ENCODE measurements at places on chromosomes 7 and 10.

GRCh38 chr7:27235387-27236311 is 7.0 kb upstream of the EVX1 start:
- DNase-seq: no peak

- no peak for DNase-seq
Observed at GRCh38 chr7:119562839-119563238, 710.1 kb upstream of the KCND2 start.

DNA sequence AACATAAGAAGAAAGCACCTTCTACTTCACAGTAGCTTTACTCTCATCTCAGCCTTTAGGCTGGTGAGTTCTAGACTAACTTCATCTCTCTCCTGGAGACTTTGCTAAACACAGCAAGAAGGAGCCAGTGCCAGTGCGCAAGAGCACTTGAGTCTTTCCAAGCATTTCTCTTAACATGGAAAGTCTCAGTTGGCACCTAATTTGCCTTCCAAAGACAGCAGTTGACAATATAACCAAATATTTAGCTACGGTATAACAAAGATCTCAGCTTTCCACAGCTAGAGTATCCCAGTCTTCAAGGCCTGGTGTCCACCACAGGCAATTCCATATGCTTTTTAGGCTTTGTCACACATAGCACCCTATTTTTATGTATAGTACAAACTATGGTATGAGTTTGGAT is 1204.9 kb downstream of the CNTNAP2 start:
- no peak for DNase-seq

DNA sequence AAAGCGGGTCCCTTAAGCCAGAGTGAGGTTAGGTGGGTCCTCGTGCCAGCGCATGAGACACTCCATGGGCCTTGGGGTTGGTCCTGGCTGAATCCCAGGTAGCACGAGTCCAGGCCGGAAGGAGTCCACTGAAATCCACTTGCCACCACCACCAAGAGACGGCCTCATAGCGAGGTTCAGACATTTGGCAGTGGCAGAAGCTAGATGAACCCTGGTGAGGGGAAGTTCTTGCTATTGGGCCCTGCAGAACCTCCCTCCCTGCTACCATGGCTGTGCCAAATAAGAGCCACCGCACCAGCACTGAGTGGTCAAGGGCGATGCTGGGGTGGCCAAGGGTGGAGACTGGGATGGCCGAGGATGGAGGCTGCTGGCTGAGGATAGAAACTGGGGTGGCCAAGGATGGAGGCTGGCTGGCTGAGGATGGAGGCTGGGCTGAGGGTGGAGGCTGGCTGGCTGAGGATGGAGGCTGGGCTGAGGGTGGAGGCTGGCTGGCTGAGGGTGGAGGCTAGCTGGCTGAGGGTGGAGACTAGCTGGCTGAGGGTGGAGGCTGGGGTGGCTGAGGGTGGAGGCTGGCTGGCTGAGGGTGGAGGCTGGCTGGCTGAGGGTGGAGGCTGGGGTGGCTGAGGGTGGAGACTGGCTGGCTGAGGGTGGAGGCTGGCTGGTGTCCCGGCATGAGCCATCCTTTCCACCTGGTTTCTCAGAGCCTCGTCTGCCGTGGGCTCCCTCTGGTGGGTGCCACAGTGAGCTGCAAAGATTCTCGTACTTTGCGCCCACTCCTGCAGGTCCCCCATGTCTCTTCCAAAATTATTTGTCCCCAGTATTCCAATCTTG is 88.2 kb downstream of the ELFN1 start:
- DNase-seq: no peak

GRCh38 chr10:78319841-78320240 is 286.2 kb downstream of the RPS24 start:
- no peak for DNase-seq

GRCh38 chr10:116470768-116471415 is 43.2 kb downstream of the PNLIPRP3 start:
- no peak for DNase-seq

DNA sequence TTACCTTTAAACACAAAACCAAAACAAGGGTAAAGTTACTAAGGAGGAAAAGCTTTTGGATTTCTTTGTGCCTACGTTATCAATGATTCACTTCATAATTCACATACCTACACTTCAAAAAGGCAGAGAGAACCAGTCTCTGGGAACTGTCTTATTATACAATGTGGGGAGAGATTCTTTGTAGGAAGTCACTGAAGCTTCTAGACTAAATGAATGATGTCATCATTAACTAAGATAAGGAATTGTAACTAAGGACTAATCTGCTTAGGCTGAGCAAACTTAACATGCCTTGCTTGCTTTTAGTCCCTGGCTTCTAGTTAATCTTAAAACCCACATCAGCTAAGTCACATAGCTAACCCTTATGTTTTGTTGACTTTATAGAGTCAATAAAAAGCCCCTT is 771.2 kb downstream of the NXPH1 start:
- no peak for DNase-seq

GRCh38 chr10:7093368-7093767 is 317.5 kb downstream of the SFMBT2 start:
- no peak for DNase-seq

GRCh38 chr7:100360135-100360854 is 2.4 kb downstream of the PILRB start:
- no peak for DNase-seq

GRCh38 chr7:141228482-141228881 is 154.6 kb downstream of the TMEM178B start:
- DNase-seq: no peak

GRCh38 chr10:113921561-113922370 is 67.3 kb downstream of the NHLRC2 start:
- no peak for DNase-seq

- DNase-seq: peak; percentile 71
Observed at GRCh38 chr10:93080350-93081046, 6.8 kb downstream of the CYP26A1 start.

DNA sequence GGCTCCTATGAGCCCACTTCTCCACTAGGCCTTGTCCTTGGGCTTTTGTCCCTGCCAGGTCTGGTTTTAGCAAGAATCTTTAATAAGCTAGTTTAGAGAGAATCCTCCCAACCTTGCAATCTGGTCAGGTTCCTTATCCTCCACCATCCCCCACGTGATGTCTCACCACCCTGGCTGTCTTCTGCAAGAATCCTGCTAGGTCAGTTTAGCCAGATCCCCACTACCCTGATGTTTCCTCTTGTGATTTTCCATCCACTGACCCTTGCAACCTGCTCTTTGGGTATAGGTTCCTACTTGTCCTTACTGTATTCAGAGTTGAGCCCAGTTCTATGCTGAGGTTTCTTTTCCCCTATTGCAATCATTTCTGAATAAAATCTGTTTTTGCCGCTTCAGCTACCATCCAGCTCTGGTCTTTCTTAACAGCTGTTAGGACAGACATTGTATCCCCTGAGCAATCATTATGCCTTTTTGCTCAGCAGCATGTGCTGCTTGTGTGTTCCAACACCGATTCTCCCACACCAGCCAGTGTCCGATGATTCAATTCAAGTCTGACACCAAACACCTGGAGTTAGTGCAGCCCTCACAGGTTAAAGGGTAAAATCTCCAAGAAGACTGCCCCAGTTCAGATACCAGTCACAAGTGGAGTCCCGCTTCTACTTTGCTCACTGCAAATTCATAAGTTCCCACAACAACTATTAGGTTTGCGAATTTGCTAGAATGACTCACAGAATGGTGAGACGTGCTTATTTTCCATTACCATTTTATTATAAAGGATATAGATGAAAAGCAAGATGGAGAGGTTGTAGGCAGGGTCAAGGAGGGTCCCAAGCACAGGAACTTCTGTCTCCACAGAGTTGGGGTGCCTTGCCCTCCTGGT is 62.2 kb upstream of the ADCY1 start:
- DNase-seq: no peak

- DNase-seq: no peak
Observed at GRCh38 chr10:27391325-27391724, 112.8 kb upstream of the RAB18 start.

GRCh38 chr10:19728376-19728775 is 87.9 kb upstream of the PLXDC2 start:
- no peak for DNase-seq

DNA sequence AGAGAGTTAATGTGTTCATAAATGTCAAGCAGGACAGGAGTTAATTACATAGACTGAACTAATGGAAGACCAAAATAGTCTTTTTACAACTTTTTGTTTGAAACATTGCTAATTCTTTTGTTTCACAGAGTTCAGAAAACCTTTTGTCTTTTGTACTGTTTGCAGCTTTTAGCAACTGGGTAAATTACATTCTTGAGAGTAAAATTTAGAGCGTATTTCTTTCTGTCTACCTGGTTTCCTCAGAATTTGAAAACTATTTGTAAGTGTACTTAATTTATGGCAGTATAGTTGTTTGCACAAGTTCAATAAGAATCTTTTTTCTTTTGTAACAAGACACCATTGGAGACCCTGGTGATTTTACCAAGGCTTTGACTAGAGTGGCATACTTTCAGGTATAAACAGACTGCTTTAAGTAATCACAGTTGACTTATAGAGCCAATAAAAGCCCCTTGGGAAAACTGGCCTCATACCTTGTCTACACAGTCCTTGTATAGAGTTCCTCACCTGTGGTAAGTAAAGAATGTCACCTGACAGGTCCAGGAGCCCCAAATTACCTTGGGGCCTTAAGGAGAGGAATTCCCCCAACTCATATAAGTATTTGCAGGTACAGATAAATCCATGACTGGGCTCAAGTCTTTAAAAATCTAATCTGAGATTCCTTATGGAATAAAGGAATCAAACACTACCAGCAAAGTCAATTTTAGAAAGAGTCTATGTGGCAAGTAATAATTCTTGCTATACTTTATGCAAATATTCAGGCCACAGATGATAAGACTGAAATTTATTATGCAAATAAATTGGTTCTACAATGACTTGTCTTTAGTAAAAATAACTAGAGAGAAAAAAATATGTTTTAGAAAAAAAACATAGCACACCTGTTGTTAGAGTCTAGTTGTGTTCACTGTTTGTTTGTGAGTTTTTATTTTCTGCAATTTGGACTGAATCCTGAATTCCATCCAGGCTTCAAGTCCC is 23.6 kb upstream of the CREB3L2 start:
- DNase-seq: no peak

DNA sequence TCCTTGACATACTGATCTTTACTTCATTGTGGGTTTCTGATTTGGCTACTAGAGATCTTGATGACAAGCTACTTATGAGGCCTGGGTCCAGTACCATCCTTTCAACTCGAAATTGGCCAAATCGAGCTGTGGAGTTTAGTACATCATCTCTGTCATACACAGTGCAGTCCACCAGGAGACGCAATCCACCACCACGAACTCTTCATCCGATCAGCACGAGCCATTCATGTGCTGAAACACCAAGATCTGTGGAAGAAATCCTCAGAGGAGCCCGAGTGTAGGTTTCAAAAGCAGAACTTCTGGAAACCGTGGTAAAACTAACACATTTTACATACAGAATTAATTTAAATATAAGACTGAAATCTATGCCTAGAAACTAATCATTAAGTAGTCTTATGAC is 14.2 kb downstream of the DNAJC9 start:
- no peak for DNase-seq

DNA sequence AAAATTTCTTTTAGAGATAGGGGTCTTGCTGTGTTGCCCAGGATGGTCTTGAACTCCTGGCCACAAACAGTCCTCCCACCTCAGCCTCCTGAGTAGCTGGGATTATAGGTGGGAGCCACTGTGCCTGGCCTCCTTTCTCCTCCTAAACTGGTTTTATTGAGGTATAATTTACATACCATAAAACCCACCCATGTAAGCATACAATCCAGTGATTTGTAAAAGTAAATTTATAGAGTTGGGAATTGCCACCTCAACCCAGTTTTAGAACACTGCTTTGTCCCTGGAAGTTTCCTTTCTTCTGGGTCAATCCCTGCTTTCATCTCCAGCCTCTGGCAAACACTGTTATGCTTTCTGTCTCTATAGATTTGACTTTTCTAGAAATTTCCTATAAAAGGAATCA is 49.0 kb downstream of the CNNM2 start:
- no peak for DNase-seq

DNA sequence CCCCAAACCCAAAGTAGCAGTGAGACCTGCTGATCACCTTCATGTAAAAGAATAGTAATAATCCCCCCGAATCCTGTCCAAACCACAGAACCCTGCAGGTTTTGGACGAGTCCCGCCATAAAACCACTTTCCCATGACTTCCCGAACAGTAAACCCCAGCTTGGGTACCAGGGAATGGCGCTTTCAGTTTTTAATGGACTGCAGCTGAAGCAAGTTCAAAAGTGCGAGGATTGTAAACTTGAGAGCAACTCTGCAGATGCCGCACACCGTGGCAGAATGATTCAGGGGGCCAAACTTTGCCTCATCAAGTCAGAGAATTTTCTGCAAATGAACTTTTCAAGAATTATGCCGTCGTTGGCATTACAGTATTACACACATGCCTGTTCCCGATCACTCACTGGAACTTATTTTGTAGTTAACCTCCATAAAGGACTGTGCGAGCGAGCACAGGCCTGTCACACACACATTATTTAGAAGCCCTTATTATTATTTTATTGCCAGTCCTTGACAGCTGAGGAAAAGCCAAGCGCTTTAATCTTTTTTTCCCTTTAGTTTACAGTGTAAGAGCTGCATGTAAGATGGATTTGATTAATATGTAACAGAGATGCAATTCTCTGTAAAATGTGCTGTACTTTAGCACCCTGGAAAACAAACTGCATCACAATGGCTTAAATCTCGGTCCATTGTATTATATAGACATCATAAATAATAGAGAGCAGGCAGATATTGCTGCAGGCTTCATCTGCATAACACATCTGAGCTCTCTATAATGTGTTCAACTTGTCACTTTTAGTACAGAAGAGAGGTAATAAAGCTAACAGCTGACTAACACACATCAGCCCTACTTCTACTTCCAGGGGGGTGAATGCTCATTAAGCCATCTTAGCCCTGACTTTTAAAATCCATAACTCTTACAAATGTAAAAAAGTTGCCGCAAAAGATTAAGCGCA is 493.5 kb upstream of the GALNT17 start:
- DNase-seq: no peak

- DNase-seq: no peak
Observed at GRCh38 chr7:81299711-81300110, 380.9 kb upstream of the SEMA3C start.

DNA sequence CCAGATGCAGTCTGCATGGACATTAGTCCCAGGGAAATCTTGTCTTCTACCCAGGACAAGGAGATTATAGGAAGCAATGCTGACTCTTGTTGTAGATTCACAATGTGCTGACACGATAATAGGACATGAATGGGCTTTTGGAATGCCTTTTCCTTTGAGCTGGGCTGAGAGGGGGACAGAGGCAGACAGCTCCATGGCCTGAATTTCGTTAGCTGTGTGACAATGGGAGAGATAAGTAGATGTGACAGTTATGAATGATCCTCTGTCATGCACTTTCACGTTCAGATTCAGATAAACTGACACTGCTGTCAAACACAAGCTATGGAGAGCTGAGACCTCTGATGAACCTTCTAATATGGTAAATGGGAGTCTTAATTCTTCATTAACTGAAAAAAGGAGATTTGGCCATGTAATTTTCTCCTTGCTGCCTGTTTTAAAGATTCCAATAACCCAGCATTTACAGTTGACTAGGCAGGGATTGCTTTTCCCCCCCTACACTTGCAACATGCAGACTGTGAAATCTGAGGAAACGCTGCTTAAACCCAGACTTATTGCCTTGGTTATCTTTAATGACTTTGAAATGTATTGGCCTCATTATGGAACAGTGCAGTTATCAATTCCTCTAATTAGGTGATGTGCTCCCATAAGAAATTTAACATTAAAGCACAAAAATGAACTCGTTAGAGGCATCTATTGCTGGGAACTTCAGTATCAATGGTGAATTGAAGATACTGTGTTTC is 669.3 kb downstream of the AUTS2 start:
- DNase-seq: no peak

Data from GM19239 (cell line).